CMK (cell line): ENCODE measurements at places on chromosomes 5 and 9.

DNA sequence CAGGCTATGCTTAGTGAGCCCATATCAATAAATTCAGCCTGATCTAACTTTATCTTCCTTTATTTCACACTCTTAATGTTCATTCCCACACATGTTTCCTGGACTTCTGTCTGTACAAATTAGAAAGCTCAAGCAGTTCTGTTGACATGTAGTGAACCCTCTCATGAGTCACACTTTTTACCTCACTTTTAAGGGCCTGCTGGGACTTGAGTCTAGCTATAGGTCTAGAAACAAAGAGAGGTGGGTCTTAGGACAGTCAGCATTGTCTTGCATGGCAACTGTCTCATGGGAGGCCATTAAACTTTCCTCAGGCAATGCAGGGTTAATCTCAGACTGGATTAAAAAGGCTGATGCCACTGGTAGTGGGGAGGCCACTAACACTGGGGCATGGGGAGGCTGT is 8.6 kb upstream of the CCNH start:
- DNase-seq = no peak

- no peak for DNase-seq
These were observed 797 bp upstream of the CCL27 start for GRCh38 chr9:34663303-34663605.

DNA sequence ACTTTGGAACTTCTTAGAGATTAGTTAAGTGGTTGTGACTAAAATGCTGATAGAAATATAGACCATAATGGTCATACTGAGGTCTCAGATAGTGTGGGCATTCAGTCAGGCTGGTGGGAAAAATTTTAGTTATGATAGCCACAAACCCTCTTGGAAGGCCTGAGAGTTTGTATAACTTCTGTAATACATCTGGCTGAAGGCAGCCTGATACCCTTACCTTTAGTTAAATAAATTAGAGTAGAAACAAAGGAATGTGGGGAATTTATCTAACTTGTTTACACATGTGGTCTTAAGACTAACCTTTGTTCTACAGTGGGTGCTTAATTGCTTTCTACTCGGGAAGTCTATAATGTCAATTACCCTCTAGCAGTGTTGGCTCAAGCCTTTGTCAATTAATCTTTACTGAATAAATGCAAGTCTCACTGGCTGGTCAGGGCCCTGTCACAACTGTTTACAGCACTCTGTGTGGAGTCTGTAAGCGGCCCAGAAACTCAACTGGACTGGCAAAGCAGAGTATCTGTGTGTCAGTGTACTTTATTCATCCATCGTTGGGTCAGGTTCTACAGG is 184.0 kb downstream of the FBXO4 start:
- DNase-seq = no peak

GRCh38 chr9:83622433-83622938 is 457 bp upstream of the IDNK start:
- no peak for DNase-seq

DNA sequence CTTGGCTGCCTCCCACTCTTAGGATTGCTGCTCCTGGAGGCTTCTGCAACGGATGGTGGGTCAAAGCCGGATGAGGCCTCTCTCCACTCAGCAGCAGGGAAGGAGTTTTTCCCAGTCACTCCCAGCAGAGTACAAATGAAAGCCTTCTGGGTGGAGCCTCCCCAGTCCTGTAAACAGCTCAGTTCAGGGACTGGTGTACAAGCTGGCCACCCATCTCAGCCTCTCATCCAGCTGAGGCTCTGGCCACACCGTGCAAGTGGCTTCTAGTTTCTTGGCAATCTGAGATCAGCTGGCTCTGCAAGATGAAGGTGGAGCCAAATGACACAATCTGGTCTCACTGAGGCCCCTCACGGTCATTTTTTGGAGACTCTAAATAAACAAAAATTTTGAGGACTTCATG is 10.0 kb downstream of the GPX3 start:
- no peak for DNase-seq

DNA sequence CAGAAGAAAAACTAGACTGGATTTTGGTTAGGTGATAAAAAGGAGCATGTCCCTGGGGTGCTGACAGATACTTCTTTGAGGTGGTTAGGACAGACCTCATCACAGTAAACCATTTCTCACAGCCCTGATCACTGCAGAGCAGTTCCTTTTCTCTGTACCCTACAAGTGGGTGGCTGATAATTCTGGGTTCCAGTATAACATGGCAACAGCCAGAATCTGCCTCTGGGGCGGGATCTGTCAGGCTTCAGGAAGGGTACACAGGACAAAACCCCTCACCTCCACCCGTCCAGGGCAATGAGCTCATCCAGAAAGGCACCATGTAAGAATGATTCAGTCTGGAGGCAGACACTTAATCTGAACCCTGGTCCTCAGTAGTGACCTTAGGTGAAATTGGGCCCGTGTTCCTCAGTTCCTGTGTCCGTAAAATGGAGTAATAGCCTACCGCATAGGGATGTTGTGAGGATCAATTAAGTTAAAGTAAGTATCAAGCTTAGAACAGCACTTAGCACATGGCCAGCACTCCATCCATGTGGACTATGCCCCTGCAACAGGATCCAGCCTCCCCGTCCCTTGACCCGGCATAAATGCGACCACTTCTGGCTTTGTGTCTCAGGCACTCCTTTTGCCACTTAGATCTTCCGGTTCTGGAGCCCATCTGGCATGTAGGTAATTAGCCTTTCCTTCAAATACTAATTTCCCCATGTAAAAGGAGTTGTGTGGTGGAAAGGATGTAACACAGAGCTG is 129.2 kb downstream of the LHFPL2 start:
- no peak for DNase-seq

DNA sequence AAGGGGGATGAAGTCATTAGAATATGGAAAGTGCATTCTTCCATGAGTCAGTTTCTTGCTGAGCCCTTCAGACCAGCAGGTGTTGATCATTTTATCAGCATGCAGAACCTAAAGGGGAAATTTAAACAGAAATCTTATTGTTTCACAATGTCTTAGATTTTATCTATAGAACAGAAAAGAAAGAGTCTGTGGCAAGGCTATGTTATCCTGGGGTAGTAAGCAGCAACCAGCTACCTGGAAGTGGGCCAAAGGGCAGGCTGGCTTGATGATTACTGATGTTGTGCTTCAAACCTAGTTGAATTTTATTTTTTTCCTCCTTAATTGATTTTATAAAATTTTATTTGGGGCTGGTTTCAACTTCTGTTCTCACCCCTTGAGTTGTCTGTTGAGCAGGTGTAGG is 101.5 kb downstream of the LRRC70 start:
- no peak for DNase-seq

GRCh38 chr9:90987566-90987965 is 185.9 kb downstream of the SYK start:
- no peak for DNase-seq

DNA sequence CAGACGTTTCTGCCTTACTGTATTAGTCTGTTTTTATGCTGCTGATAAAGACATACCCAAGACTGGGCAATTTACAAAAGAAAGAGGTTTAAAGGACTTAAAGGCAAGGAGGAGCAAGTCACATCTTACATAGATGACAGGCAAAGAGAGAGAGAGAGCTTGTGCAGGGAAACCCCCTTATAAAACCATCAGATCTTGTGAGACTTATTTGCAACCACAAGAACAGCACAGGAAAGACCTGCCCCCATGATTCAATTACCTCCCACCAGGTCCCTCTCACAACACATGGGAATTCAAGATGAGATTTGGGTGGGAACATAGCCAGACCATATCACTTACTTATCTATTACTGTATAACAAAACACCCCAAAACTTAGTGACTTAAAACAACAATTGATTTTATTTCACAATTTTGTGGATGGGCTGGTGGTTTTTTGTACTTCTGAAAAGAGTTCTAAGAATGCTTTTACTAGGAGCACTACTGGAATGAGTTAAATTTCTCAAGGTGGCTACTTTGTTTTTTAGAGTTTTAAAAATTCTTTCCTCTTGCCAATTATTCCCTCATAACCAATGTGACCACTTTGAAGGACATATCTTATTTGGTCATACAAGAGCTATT is 10.3 kb downstream of the RUSC2 start:
- DNase-seq = no peak

- DNase-seq = no peak
These were observed 6.2 kb downstream of the OBP2B start for GRCh38 chr9:133202688-133203453.

DNA sequence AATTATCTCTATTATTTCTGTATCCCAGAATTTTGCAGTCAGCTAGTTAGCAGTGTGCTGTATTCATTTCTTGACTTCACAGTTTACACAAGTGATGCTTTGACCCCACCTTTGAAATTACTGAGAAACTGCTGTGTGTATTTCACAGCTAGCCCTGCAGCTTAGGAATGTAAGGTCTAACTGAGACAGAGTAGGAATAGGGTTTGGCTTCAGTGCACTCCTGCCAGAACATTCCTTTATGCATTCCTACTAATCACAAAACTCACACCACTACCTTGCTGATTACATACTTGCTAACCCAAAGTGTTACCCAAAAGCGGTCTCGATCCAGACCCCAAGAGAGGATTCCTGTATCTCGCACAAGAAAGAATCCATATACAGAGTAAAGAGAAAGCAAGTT is 551.8 kb downstream of the CDH9 start:
- no peak for DNase-seq

- DNase-seq = no peak
These were observed 116.7 kb upstream of the RANBP3L start for GRCh38 chr5:36418152-36418979.

- no peak for DNase-seq
These were observed 137.1 kb upstream of the SMIM23 start for GRCh38 chr5:171648279-171649074.

GRCh38 chr5:55917402-55918086 is 66.4 kb downstream of the IL31RA start:
- DNase-seq = no peak

GRCh38 chr5:92206681-92207080 is 823.6 kb upstream of the ARRDC3 start:
- no peak for DNase-seq

DNA sequence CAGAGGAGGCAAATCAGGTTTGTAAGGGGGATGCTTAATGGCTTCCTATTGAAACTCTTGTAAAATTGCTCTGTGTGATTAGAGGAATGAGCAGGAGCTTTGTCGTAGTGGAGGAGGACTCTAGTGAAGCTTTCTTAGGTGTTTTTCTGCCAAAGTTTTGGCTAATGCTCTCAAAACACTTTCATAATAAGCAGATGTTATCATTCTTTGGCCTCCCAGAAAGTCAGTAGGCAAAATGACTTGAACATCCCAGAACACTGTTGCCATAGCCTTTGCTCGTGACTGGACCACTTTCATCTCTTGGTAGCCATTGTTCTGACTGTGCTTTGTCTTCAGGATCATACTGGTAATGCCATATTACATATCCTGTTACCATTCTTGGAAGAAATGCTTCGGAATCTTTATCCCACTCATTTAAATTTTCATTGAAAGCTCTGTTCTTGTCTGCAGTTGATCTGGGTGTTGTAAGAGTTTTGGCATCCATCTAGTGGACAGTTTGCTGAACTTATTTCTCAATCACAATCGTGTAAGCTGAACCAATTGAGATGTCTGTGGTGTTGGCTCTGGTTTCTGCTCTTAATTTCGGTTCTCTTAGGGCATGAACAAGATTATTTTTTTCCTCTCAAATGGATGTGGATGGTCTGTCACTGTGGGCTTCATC is 187.6 kb downstream of the COMMD10 start:
- DNase-seq = no peak

GRCh38 chr5:41600731-41601130 is 90.3 kb upstream of the PLCXD3 start:
- no peak for DNase-seq
